ENCODE measurements at places on chromosomes 4 and X.
A peak's percentile ranks its signal among the peaks of the same experiment; 100 is the strongest.

DNA sequence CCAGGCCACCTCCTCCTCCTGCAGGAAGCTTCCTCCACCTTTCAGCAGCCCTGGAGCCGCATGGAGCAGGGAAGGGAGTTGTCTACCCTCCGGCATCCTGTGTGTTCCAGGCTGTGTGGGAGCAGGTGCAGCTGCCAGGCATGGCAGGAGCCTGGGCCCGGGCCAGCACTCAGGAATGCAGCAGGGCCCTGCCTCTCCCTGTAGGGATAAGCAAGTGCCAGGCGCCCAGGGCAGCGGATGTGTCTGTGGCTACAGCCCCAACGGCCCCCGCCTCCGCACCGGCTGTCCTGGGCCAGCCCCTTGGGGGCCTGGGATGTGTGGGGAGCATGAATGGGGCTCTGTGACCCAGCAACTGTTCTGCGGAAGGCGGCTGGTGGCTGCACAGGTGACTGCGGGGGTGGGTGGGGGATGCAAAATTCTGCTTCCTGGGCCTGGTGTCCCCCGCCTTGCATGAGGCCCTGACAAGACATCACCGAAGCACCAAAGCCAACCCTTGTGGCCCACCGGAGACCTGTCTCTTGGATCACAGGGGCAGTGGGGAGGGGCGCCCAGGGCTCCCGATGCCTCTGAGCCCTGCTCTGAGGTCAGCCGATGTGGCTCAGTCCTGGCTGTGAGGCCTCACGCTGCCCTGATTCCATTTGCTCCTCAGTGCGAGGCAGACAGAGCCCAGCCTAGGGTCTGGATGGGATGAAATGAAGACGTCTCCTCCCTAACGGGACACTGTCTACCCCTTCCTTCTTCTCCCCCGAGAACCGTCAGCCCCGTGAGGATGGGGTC is 1.4 kb upstream of the DOK7 start:
- no peak for DNase-seq

- DNase-seq = no peak
Observed at GRCh38 chrX:139091066-139091465, 379.5 kb upstream of the FGF13 start.

GRCh38 chr4:40840255-40840984 is 90.7 kb downstream of the NSUN7 start:
- no peak for DNase-seq

- DNase-seq = no peak
Observed at GRCh38 chr4:62170235-62170634, 970.1 kb downstream of the ADGRL3 start.

GRCh38 chr4:71775449-71775848 is 8.4 kb downstream of the GC start:
- DNase-seq = no peak

- no peak for DNase-seq
Observed at GRCh38 chr4:179124957-179125356, 1682.7 kb upstream of the AGA start.

DNA sequence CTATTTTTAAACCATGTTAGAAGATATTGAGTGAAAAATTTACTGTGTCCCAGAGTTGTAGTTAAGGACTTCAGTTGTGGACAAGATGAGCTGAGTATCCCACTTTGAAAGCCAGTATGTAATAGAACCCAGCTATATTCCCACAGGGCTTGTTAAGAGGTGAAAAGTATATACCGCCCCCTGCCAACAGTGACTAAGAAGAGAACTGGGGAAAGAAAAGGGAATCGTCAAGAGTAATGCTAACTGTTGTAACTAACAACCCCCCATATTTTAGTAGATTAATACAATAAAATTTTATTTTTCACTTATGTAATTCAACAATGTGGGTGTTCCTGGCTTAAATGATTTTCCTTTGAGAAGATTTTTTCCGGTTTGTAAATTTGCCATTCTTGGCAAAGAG is 250.4 kb upstream of the GIMD1 start:
- no peak for DNase-seq

DNA sequence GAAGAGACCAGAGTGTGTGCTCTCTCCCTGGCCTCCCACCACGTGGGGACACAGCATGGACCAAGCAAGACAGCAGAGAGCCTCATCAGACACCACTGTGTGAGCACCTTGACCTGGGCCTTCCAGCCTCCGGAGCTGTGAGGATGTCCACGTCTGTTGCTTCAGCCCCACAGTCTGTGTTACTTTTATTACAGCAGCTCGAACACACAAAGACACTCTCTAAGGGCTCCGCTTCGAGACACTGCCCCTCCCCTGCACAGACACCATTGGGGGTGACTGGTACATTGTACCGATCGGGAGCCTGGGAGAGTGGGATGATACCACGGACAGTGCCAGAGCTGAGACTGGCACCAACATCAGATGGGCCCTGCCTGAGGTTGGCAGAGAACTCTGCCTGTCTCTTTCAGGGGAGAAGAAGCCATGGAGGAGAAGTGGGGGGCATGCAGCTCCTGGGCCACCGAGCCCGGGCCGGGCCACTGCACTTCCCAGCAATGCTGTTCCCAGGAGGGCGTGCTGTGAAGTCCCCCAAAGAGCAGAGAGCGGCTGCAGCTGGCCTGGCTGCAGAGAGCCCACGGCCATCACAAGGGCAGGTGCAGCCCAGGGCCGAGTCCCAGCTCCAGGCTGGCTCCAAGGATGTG is 48.1 kb upstream of the HMX1 start:
- DNase-seq = no peak

- DNase-seq = no peak
Observed at GRCh38 chrX:123994730-123995129, 33.2 kb downstream of the STAG2 start.

- DNase-seq = peak; percentile 31
Observed at GRCh38 chrX:152821145-152821765, 9.3 kb downstream of the CETN2 start.

DNA sequence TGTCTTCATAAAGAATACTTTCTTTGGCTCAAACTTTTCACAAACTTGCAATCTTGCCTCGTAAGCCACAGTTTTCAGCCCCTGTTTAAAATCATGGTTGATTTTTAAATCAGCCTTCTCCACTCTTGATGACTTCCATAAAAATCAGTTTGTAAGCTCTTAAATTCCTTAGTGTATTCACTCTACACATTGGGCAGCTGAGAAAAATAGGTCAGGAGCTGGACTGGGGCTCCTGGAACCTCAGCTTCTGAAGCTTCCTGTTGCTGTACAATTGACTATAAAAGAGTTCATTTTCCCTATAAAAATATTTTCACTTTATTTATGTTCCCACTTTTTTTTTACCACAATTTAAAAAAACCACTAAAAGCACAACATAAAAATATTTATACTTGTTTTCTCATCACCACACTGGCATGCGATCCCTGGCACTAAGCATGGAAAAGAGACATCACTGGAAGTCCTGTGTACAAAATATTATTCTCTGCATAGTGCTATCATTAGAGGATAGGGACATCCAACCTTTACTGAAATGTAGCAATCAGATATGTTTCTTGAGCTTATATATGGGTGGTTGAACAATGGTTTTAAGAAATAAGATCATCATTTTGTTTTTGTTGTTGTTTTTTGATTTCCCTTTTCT is 345.7 kb downstream of the FBXO8 start:
- DNase-seq = no peak

DNA sequence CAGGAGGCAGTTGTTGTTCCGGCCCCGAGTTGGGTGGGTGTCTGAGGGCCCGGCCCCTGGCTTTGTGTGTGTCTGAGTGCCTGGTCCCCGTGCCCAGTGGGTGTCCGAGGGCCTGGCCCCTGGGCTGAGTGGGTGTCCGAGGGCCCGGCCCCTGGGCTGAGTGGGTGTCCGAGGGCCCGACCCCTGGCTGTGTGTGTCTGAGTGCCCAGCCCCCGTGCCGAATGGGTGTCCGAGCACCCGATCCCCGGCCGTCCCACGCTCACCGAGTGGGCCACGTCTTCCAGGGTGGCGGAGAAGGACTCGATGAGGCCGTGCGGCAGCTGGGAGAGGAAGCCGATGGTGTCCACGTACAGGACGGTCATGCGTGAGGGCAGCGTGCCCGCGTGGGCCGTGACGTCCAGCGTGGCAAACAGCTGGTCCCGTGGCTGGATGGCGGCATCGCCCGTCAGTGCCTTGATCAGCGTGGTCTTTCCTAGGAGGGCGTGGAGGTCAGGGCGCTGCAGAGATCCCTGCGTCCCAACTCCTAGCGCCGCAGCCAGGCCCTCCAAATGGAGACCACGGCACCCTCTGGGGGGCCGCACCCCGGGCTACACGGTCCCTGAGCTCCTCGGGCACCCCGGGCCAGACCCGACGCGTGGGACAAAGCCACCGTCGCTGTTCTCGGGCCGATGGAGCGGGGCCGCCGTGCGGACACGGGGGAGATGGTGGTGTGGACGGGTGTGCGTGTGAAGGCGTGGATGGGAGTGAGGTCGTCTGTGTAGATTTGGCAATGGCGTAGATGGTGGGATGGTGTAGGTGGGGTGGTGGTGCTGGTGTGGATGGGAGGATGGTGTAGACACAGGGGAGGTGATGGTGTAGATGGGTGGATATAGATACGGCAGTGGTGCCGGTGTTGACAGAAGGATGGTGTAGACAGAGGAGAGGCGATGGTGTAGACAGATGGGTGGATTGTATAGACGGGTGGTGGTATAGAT is 7.2 kb downstream of the GTPBP6 start:
- DNase-seq = no peak

- DNase-seq = peak; percentile 0
Observed at GRCh38 chrX:28586981-28587551, at the start of gene IL1RAPL1. TSS of gene IL1RAPL1 (plus strand) at chrX:28587446.

DNA sequence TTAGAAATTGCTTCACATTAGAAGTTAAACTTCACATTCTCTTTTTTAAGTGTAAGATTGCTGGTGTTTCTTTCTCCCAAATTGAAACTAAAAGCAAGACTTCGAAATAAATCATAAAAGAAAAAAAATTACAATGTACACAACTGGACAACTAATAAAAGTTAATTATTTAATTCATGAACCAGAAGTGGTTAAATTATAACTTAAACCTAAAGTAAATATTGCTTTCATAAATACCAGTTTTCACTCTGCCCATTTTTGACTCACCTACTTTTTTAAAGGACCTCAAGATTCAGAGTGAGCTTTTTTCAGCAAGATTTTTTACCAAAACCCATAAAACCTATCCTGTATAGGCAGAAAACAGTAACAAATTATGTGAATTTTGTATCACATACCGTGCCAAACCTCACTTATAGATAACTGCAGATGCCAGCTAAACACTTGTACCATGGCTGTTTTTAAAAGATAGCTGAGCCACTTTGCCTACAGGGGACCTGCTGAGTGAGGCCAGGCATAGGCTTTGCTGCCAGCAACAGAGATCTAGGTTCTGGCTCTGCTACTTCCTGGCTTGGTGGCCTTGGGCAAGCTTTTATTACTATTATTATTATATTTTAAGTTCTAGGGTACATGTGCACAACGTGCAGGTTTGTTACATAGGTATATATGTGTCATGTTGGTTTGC is 259.8 kb downstream of the NR3C2 start:
- DNase-seq = no peak

DNA sequence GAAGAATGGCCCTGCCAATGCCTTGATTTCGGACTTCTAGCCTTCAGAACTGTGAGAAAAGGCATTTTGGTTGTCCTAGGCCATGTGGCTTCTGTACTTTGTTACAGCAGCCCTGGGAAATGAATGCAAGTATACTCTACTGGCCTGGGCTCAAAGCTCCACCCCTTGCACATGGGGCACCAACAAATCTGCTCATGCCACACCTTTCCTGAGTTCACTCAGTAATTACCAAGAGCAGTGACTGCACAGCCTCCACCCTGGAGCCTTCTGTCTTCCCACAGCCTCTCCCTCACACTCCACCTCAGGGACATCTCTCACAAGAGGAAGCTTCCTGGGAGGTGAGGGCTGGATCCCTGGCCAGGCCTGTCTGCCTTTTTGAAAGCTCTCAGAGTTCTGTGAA is 29.1 kb upstream of the GAB1 start:
- DNase-seq = no peak

GRCh38 chr4:157572284-157572683 is 351.8 kb downstream of the GRIA2 start:
- DNase-seq = no peak

All from EL (cell line).